ENCODE measurements at places on chromosomes 2 and 18.

DNA sequence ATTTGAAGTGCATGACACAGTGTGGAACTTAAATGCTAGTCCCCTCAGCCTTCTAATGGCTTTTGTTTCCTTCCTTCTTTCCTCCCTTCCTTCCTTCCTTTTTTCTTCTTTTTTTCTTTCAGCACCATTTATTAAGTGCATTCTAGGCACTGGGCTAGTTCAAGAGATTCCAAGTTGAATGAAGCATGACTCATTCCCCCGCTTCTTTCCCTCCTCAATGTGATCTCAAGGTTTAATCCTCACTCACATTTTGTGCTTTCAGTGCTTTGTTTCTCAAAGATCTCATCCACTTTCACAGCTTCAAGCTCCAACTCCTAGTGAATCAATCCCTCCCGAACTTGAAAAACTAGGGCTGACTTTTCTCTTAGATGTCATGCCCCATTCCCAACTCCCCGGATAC lies 90.1 kb downstream of the LBH start:
- no peak for DNase-seq

GRCh38 chr2:102498414-102498813 lies 25.4 kb downstream of the SLC9A4 start:
- no peak for DNase-seq

DNA sequence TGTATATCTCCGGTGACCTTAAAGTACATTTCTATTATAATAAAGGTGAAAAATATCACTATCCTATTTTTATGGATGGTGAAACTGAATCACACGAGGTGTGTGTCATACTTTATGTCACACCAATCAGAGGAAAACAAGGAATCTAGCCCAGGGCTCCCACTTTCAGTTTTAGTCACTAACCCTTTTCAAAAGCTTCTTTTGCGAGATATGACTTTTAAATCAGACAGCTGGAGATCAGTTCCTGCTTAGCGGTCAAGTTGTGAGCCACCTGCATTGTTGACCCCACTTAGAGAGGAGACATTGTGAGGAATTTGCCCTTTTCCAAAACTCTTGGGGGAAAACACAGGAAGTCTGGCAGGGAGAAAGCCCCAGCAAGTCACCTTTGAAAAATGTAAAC lies 70.5 kb downstream of the CPS1 start:
- DNase-seq: no peak

DNA sequence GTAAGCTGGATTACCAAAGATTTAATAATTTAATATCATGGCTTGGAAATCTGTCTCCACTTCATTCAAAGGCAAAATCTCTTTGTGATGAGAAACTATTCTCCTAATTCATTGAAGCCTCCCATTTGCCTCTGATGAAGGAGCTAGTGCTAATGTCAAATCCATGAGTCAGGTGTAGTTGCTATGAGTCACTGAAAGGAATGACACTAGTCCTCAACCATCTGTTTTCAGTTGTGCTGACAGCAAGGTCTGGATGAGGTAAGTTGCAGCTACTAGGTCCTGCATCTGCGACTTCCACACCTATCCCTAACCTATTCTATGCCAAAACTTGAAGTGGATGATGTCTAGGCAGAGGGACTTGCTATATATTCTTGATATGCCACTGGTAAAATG lies 324.0 kb upstream of the UBE2E3 start:
- DNase-seq: no peak

Data from femur (tissue), 1 donor.